ENCODE measurements at places on chromosomes 13 and 19.

GRCh38 chr13:39044536-39044935 lies 6.3 kb downstream of the NHLRC3 start:
- DNase-seq: no peak

- DNase-seq: no peak
Measured at GRCh38 chr19:16654140-16654539, 5.8 kb downstream of the SMIM7 start.

GRCh38 chr19:28377077-28377476 lies 835.9 kb downstream of the UQCRFS1 start:
- DNase-seq: no peak

GRCh38 chr13:25847145-25847544 lies 204.7 kb downstream of the SHISA2 start:
- DNase-seq: no peak

GRCh38 chr13:45102136-45102507 lies 18.2 kb upstream of the GTF2F2 start:
- no peak for DNase-seq

DNA sequence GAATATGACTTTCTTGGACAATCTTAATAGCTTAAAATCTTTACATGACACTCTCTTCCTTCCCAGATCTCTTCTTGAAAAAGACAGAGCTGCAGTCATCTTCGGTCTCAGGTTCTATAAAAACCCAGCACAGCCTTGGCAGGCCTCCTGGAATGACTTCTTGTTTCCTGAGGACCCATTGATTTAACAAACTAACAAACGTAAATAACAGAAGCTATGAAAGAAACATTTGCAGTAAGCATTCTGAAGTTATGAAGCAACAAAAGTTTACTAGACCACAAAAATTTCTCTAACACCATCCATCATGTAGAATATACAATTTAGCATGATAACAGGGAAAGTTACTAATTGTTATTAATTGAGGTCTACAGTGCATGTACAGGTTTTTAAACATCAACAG lies 62.8 kb upstream of the STARD13 start:
- DNase-seq: no peak

- no peak for DNase-seq
Measured at GRCh38 chr13:96822895-96823294, 171.4 kb downstream of the OXGR1 start.

GRCh38 chr13:66543780-66544179 lies 686.4 kb downstream of the PCDH9 start:
- no peak for DNase-seq

DNA sequence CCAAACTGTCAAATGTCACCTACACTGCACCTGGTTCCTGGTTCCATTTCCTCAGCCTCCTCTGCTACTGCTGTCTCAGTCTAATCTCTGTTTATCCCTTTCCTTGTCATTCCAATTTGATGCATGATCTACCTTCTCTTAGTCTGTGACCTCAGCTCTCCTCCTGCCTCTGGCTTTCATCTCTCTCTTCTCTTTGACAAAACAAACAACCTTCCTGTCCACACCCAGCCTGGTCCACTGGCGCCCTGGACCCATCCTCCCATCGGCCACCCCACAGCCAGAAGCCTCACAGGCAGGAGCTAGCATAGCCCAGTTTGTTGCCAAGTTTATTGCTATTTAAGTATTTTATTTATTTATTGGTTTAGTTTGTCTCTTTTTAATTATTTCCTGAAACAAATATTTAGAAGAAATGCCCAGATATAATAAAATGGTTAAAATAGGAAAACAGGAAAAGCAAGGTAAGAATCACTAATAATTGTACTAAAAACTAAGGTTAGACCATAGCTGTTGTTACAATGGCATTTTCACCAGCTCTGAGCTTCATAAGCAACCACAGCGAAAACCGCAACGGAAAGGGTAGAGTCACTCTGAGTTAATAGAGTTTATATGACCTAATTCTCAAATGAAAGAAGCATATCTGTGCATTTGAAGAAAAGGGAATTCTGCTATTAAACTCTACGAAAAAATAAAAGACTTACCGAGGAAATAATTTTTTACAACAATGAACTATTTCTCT lies 68.6 kb downstream of the EFNB2 start:
- DNase-seq: no peak

GRCh38 chr19:18684642-18684993 lies 1.1 kb downstream of the CRTC1 start:
- no peak for DNase-seq

DNA sequence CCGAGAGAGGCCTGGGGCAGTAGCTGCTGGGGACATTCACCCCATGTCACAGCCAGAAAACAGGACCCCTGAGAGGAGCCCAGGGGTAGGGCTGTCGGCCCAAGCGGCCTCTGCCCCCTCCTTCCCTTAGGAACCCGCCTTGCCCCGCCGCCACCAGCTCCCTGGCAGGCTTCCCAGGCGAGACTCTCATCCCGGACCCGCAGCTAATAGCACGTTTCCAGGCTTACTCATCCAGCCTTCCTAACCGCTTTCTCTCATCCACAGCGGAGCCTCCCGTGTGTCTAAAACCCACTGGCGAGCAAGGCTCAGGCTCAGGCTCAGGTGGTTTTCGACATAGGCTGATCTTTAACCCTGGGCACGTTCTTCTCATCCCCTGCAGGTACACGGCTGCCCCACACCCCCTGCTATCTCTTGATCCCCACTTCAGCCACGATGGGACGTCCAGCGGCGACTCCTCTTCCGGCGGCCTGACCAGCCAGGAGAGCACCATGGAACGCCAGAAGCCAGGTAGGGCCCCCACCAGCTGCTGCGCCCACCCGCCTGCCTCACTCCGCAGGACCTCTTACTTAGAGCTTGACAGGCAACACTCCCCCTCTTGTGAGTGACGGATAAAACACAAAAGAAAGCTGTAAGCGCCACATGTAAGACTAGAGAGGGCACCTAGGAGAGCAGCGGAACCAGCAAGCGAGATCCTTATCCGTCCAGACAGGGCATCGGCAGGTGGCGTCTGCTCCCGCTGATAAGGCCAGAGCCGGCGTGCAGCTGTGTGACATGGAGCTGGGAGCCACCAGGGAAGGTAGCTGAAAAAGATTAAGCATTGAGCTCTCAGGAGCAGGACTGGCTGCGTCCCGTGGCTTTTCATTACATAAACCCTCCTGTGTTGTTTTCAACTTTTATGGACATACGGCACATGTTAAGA lies 71.3 kb downstream of the DPF1 start:
- no peak for DNase-seq

- DNase-seq: no peak
Measured at GRCh38 chr19:3001235-3001800, 24.0 kb downstream of the TLE6 start.

DNA sequence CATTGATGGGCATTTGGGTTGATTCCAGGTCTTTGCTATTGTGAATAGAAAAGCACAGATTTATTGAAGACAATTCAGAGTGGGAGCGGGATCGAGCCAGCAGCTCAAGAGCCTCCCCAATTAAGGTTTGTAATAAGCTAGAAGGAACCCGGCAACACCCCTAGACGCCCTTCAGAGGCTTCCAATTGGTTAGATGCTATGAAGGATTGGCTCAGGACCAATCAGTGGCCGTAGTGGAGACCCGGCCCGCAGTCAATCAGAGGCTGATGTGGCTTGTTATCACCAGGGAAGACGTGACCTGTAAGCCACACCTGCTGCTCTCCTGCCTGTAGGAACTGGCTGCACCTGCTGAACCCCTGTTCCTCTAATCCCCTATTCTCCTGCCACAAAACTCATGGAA lies 14.6 kb downstream of the SIGLEC11 start:
- DNase-seq: no peak

DNA sequence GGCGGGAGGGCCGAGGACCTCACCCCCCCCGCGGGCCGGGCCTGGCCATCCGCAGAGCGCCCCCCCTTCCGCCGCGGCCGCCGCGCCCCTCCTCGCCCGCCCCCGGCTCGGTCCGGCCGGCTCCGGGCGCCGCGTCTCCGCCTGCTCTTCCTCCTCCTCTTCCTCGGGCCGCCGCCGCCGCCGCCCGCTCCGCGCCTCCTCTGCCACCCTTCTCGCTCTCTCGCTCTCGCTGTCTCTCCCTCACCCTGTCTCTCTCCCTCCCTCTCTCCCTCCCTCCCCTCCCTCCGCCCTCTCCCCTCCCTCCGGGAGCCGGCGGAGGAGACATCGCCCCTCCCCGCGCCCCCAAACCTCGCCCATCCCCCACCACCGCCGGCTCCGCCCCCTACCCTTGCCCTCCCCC lies at the start of gene SHANK1:
Gene SHANK1 (minus strand): TSS at position 237 of the 400 bp plus-strand sequence. CDS start 2,883 bp downstream, outside the sequence.
- DNase-seq: no peak

DNA sequence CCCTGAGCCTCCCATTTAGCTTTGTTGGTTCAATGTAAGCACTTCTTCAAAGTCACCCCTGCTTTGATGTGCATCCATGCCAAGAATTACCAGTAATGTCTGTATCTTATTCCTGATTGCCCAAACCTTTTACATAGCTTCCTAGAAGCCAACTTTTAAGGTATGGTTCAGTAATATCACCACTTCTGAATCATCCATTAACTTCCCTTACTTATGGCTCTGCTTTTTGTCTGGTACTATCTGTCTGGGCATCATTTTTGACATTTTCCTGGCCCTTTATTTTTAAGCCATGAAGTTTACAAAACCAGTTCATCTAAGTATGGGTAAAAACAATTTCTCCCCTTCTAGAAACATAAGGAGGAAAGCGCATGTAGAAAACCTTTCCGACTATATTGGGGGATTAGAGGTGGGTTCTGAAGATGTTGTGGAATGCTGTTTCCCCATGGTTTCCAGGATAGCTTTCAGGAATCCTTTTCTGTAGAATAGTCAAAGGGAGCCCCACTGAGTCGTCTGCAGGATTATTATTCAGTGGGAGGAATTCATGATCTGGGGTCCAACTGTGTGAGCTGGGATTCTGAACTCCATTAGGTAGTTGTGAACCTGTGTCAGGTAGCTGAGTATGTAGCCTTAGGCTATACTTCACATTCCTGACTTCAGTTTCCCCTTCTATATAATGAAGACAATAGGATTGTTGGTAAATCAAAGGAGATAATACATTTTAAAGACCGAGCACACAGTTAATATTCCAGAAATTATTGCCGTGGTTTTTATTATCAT lies 163.8 kb downstream of the SUCLA2 start:
- DNase-seq: no peak

GRCh38 chr19:40693150-40693788 lies 2.8 kb upstream of the NUMBL start:
- no peak for DNase-seq

DNA sequence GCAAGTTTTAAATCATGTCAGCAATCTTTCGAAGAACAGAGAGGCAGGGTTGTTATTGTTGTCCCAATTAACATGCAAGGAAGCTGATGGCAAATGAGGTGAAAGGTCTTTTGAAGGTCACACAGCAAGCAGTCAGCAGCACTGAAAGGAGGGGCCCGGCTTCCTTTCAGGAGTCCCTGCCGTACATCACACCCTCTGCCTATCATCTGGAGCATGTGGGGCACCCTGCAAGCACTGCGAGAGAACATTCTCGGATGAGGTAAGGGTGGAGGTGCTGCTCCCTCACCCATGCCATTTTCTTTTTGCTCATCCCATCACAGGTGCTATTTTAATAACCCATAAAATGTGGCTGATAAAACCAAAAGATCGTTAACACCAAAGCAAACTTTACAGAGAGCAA lies 111.2 kb downstream of the ENOX1 start:
- no peak for DNase-seq

GRCh38 chr19:17590866-17591265 lies 35.4 kb downstream of the COLGALT1 start:
- peak; percentile 1 for DNase-seq

- DNase-seq: no peak
Measured at GRCh38 chr13:48562296-48563066, 29.6 kb upstream of the RCBTB2 start.

DNA sequence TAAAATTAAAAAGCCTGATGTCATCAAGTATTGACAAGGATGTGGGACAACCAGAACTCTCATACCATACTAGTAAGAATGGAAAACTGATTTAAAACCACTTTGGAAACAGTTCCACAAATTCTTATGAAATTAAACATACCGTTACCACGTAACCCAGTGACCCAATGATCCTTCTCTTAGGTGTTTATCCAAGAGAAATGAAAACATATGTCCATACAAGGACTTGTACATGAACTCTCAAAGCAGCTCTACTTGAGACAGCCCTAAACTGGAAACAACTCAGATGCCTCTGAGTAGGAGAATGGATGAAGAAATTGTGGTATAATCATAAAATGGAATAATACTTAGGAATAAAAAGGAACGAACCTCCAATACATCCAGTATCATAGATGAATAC lies 27.6 kb downstream of the SLC6A16 start:
- no peak for DNase-seq

- DNase-seq: no peak
Measured at GRCh38 chr19:54470991-54471782, 1.9 kb downstream of the CDC42EP5 start.

GRCh38 chr19:21921691-21922180 lies 85.8 kb upstream of the ZNF43 start:
- DNase-seq: no peak

- no peak for DNase-seq
Measured at GRCh38 chr19:15331419-15332310, 674 bp downstream of the BRD4 start.

DNA sequence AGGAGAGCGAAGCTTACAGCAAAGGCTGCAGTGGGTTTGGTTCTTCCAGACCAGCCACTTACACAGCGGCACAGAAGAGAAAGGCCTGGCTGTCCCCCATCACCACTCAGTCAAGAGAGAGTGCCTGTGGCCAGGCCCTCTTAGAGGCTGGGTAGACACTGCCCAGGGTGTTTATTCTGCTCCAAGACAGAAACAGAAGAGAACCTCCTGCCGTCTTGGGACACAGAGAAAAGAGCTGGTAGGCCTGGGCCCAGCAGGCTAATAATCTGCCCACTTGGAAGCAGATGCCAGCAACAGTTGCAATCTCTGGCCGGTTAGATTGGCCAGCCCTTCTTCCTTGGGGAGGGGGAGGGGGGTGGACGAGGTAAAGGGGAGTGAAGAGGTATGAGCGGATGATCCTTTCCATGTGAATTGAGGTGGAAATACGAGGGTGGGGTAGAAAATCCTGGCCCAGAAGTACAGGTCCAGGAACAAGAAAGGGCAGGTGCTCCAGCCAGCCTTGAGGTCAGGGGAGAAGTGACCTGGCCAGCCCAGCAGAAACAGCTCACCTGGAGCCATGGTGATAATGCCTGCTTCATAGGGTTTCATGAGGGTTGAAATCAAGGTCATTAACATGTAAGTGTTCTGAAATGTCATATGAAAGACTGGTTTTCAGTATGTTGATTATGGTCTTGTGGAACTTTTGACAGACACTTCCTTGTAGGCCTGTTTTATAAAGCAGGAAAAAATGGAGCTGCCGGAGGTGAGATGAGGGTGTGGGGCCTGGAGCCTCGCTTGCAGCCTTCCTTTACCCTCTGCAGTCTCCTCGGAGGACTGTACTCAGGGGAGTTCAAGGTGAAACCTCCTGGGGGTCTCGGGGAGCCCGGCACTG lies 116.9 kb downstream of the SIPA1L3 start:
- DNase-seq: no peak

- DNase-seq: no peak
Measured at GRCh38 chr13:31020996-31021395, 88.5 kb downstream of the TEX26 start.

All from D721Med (cell line).